Stimulated activated CD4-positive, alpha-beta T cell treated with anti-CD3 and anti-CD28 coated beads, Interleukin-4, amount 100 ng/mL, for 48 hours (primary cell): ENCODE measurements at places on chromosomes 2 and 18.

DNA sequence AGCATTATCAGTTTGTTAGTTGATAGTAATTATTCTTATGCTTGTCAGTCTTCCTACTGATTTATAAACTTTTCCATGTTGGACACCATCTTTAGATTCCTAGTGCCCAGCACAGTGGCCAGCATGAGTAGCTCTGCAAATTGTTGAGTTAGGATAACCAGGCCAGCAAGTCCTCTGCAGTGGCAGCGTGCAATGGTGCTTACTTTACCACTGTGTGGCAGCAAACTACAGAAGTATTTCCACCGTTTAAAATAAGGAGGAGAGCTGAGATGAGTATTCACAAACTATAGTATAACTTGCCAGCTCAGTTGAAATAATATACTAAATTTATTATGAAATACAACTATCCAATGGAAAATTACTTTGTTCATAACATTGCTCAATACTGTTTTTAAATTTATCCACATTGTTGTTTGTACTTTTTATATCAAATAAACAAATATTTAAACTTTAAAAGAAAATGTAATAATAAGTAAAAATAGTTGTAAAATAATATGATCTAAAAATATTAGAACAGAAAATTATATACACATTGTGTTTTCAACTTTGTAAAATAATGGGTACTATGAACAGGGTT, 9.3 kb upstream of the THADA start:
- no peak for DNase-seq

- no peak for DNase-seq
Observed at GRCh38 chr2:96693286-96694200, 46.3 kb downstream of the LMAN2L start.

- DNase-seq: no peak
Observed at GRCh38 chr2:150211164-150211631, 276.3 kb downstream of the RND3 start.

DNA sequence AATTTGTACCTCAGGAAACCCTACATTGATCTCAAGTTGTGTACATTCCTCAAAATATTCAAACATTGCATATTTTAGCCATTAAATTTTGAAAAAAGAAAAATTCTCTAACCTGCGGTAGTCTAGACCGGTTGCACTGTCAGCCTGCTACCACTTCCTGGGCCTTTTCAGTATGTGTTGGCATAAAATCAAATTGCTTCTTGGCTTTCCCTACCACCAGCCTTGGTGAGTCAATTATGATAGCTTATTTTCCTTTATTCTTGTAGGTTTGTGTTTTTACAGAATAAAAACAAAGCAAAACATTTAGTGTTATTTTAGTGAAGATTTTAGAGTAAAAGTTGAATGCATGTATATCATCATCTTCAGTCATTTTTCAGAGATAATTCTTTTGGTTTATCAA, 61.2 kb downstream of the FAM171B start:
- no peak for DNase-seq

DNA sequence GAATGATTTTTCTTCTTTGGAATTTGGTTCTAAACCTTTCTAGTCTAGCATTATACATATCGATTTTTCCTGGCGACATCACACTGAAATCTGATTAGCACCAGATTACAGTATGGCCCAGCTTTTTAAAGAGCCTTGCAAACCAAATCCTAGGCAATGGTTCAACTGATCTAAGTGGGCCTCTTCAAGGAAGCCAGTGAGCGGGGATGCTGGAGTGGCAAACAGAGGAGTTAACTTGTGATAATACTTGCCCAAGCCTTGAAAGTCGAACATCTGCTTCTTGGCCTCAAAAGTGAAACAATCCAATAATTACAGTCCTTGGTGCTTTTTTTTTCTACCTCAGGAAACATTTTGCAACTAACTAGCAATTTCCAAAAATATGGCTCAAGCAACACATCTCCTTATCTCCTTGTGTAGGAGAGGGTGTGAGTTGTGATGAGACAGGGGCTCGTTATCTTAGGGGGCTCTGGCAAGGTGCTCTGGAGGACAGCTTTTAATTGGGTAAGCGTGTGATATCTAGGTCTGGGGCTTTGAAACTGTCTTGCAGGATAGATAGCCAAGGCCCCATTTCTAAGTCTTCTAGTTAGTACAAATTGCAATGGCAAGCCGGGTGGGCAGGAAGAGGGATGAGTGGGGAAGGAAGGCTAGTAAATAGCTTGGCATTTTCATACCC, 240.2 kb upstream of the CCDC68 start:
- DNase-seq: no peak

GRCh38 chr2:119638685-119639554, 40.1 kb upstream of the TMEM177 start:
- no peak for DNase-seq

DNA sequence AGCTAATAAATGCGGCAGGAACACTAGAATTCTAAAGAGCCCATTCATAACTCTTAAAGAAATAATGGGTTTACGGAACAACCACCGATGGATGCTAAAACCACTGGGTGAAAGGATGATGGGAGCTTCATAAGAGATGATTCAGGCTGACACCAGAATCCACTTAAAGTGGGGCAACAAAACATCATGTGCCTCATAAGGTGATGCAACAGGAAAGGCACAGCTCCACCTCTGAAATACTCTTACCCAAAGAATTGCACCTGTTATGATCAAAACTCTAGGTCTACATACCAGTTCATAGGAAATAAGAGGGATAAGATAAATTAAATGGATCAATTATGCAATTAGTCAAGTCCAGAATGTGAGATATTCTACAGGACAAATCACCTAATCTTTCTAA, 131.4 kb downstream of the DHRS9 start:
- no peak for DNase-seq

GRCh38 chr2:20916604-20917286, 93.8 kb upstream of the LDAH start:
- no peak for DNase-seq

DNA sequence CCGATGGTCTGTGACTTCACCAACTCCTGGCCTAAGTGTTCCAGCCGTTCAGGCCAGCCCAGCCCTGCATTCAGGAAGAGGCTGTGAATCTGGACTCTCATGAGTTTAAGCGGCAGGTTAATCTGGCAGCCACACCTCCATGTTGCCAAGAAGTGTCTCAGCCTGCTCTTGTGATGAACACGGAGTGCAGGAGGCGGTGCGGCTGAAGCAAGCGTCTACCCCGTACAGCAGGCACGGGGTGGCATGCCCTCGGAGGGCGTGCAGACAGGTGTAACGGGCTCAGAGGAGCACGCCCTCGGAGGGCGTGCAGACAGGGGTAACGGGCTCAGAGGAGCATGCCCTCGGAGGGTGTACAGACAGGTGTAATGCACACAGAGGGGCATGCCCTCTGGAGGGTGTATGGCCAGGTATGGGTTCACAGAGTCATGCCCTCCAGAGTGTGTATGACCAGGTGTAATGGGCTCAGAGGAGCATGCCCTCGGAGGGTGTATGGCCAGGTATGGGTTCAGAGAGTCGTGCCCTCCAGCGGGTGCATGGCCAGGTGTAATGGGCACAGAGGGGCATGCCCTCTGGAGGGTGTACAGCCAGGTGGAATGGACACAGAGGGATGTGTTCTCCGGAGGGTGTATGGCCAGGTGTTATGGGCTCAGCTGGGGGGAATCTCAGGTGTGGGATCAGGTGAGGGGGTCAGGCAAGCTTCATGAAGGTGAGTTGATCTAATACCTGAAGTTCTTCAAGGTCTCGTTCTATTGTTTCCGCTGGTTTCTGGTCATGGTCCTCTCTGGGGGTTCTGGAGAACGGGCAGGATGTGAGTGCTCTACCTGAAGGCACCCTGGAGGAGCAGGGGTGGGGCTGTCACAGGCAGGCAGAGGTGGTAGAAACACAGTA, 22.6 kb downstream of the CROCC2 start:
- DNase-seq: no peak

DNA sequence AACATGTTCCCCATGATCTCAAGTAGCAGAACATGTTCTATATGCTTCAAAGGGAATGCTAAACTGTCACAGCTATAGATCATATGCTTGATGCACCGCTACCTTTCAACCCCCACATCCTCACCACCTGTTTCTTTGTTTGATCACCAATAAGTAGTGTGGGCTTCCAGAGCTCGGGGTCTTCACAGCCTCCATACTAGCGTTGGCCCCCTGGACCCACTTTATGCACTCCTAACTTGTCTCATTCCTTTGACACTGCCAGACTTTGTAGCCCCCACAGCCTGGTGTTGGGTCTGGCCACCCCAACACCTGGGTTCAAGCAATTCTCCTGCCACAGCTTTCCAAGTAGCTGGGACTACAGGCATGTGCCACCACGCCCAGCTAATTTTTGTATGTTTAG, 11.6 kb upstream of the RBM44 start:
- no peak for DNase-seq

GRCh38 chr2:10350761-10351160, 48.1 kb downstream of the HPCAL1 start:
- no peak for DNase-seq

GRCh38 chr2:144467502-144468137, 52.3 kb downstream of the ZEB2 start:
- no peak for DNase-seq

GRCh38 chr18:53534695-53535094, 689.8 kb downstream of the MBD2 start:
- no peak for DNase-seq

- DNase-seq: no peak
Observed at GRCh38 chr2:118272391-118272790, 184.1 kb downstream of the INSIG2 start.

DNA sequence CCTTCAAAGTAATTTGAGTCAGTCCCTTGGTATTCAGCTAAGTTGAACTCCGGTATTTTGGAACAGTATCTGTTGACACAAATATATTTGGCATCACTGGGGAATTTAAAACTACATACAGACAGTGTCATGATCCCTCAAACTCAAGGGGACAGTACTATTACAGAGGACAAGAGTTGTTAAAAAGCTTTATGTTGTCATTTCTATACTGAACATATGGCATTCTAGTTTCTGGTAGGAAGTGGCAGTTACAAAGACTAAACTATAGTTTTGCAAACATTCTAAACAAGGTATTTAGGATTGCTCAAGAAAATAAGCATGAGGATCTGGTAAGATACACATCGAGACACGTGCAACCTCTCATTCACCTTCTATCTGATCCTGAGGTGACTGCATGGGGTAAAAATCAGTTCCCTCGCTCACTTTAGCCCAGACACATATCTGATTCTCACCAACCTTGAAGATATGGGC, 16.6 kb upstream of the CCNYL1 start:
- DNase-seq: no peak

- peak; percentile 63 for DNase-seq
Observed at GRCh38 chr2:84939426-84940087, 31.4 kb upstream of the KCMF1 start.

DNA sequence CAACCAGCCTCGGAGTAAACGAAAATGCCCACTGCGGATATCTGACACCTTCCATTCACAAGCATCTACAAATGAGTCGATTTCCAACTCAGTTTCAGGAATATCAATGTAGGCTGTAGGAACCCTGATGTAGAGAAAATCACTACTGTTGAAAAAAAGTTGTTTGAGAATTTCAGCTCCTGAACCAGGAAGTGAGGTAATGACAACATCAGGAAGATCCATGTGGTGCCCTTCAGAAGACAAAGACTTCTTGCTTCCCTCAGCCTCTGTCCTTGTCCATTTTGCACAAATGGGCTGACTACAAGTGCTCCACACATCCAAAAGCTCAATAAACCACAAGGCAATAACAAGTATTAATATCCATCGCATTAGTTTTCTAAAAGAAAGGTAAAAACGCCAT, 4.7 kb downstream of the DSEL start:
- DNase-seq: no peak

DNA sequence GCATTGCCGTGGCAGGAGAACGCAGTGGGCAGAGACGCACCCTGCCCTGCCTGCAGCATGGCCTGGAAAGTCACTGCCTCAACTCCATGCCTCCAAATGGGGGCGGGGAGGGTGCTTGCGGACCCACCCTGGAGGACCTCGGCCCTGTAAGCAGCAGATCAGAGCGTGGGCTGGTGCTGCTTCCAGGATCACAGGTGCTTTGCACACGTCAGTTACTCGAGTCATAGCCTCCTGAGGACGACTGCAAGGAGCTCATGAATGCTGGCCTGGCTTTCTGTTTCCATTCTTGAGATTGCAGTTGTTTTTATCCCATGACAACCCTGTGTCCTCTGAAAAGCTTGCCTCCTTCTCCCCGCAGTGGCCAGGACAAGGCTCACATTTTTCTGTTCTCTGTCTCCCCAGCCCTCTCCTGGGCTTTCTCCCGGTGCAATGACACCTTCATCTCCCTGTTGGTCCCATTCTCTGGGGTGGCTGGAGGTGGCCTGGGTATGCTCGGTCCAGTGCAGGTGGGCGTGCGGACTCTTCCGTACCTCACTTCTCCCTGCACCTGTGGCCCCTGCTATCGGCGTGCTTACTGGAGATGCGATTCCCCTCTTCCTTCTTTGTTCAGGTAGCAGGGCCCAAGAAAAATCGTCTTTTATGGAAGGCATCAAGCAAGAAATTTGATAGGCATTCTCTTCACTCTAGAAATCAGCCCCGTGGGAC, 208.0 kb downstream of the GBX2 start:
- no peak for DNase-seq

DNA sequence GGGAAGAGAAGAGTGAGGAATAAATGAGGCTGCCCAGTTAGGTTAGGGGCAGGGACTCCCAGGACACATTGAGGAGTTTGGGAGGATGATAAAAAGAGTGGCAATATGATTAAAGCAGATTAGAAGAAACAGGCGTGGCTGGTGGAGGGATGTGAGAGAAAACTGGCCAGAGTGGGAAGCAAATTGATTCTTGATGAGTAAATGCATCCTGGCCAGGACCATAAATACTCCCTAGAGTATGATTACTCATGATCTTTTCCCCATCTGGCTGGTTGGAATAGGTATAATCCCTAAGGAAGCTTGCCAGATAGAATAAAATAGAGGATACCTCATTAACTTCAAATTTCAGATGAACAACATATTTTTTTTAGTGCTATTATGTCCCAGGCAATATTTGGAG, 21.5 kb upstream of the DAW1 start:
- DNase-seq: no peak

DNA sequence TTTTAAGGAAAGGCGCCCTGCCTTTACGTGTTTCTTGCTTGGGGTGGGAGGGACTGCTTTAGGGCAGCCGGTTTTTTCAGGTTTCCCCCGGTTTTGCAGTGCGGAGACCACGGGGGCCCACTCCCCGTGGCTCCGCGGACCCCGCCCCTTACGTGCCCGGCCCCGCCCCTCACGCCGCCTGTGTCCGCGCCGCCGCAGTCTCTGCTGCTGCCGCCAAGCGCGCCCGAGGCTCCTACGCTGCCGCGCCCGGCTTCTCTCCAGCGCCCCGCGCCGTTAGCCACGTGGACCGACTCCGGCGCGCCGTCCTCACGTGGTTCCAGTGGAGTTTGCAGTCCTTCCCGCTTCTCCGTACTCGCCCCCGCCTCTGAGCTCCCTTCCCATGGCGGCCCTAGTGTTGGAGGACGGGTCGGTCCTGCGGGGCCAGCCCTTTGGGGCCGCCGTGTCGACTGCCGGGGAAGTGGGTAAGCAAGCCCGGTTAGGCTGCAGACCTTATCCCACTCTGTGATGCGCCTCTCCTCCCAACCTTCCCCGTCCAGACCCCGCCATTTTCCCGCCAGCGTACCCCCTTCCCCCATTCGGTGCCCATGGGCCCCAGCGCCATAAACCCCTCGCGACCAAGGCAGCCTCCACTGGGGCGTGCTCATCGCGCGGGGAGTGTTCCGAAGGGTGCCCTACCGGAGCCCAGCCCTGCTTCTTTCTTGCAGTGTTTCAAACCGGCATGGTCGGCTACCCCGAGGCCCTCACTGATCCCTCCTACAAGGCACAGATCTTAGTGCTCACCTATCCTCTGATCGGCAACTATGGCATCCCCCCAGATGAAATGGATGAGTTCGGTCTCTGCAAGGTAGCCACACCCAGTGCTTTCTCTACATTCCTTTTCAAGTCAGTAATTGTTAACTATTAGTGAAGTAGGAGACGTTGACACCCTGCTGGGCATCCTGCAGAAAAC, at the start of gene CAD:
Gene CAD, plus strand, starts transcription at position 197 of the 949 bp plus-strand sequence. Its CDS starts 183 bp downstream, at position 380.
- peak; percentile 88 for DNase-seq
